Esophagus squamous epithelium (tissue), 5 donors: ENCODE measurements at places on chromosomes 1 and 21. TPM values are rescaled to one million over a fixed set of nuclear protein-coding genes. Genes with fewer than 3 reads are reported as not detected.

GRCh38 chr1:22105611-22106207, 37.2 kb downstream of the WNT4 start:
- peaks cover 25% of the 10 kb centered on the region for H3K4me1 ChIP-seq
- H3K27me3 ChIP-seq, result no peaks in the 10 kb centered on the region
- no peak overlapping the region for H3K27ac ChIP-seq

GRCh38 chr1:150056407-150056806, 11.2 kb upstream of the VPS45 start:
- no peak for DNase-seq
- no peak overlapping the region for H3K27ac ChIP-seq
- H3K4me3 ChIP-seq, result no peak overlapping the region

GRCh38 chr1:145979746-145980456, 15.4 kb downstream of the POLR3GL start:
- H3K36me3 ChIP-seq, result peaks cover 4% of the 10 kb centered on the region
- peaks cover 70% of the 10 kb centered on the region for H3K4me1 ChIP-seq
- H3K27me3 ChIP-seq, result no peaks in the 10 kb centered on the region
- H3K4me3 ChIP-seq, result peak overlapping the region; percentile 24
- H3K27ac ChIP-seq, result peak overlapping the region; percentile 98

GRCh38 chr21:43578677-43579303, 80.5 kb downstream of the HSF2BP start:
- no peaks in the 10 kb centered on the region for H3K36me3 ChIP-seq
- H3K27ac ChIP-seq, result no peak overlapping the region
- no peaks in the 10 kb centered on the region for H3K4me1 ChIP-seq
- H3K4me3 ChIP-seq, result no peak overlapping the region

- DNase-seq, result no peak
- H3K4me3 ChIP-seq, result no peak overlapping the region
- no peaks in the 10 kb centered on the region for H3K4me1 ChIP-seq
- no peaks in the 10 kb centered on the region for H3K36me3 ChIP-seq
Measured at GRCh38 chr1:151362308-151363155, 10.0 kb downstream of the SELENBP1 start.

- no peak for DNase-seq
- no peaks in the 10 kb centered on the region for H3K4me1 ChIP-seq
- no peaks in the 10 kb centered on the region for H3K27me3 ChIP-seq
Measured at GRCh38 chr21:33831962-33832659, 83.5 kb downstream of the ATP5PO start.

GRCh38 chr1:59061876-59062275, 235.0 kb upstream of the FGGY start:
- peak overlapping the region; percentile 61 for H3K27ac ChIP-seq
- H3K27me3 ChIP-seq, result no peaks in the 10 kb centered on the region
- no peak for DNase-seq

Gene PRELP
- 71.0 TPM for total RNA-seq
